AG09309 (cell line): ENCODE measurements at places on chromosomes 2 and 18.

- no peak for DNase-seq
Observed at GRCh38 chr2:2825516-2826208, 494.6 kb upstream of the MYT1L start.

DNA sequence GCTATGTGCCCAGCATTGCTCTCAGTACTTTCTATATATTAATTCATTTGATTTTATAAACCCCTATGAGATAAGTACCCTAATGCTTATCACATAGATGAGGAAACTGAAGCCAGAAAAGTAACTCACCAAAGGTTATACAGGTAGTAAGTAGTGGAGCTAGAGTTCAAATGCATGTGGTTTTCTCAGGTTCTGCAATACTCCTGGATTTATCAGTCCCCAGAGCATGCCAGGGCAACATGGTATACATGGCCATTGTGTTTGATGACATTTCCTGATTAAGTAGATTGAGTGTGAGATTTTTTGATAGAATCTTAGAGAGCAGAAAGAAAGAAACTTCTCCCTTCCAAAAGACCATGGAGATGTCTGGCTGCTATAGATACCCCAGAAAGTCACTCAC is 233.1 kb downstream of the IKZF2 start:
- no peak for DNase-seq

GRCh38 chr18:58390399-58390798 is 238.5 kb downstream of the ALPK2 start:
- DNase-seq, result no peak

DNA sequence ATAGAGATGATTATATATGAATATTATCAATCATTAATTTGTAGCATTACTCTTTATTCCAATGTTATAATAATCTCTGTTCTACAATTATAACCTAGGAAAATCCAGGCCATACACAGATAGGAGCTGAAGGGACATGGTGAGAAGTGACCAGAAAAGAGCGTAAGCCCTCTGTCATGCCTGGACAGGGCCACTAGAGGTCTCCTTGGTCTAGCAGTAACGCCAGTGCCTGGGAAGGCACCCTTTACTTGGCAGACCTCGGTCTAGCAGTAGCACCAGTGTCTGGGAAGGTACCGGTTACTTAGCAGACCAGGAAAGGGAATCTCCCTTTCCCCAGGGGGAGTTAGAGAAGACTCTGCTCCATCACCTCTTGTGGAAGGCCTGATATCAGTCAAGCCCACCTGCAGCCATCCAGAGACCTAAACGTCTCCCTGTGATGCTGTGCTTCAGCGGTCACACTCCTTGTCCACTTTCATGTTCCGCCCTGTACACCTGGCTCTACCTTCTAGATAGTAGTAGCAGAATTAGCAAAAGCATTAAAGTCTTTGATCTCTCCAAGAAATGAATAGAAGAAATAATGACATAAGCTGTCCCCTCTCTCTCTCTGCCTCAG is 447.5 kb upstream of the FSIP2 start:
- no peak for DNase-seq

DNA sequence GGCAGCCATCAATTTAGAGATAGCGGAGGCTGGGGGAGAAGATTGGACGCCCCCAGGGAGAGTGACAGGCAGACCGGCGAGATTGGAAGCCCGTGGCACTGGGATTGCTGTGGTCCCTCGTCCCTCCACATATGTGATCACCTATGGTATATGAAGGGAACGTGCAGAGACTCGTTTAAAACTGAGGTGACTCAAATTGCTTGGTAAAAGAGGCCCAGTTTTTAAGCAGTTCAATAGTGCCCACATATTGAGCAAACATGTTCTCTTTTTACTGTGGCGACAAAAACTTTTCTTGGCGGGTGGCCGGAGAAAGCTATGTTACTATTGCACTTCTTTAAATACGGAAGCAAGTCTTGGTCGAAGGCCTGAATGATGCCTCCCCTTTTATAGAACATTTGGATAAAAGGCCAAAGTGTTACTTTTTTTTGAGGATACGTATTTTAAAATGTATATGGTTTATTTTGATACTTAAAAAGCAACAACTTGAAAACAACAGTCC is 9.1 kb downstream of the B3GNT2 start:
- DNase-seq, result no peak
